ENCODE measurements at places on chromosomes 1 and 21.

DNA sequence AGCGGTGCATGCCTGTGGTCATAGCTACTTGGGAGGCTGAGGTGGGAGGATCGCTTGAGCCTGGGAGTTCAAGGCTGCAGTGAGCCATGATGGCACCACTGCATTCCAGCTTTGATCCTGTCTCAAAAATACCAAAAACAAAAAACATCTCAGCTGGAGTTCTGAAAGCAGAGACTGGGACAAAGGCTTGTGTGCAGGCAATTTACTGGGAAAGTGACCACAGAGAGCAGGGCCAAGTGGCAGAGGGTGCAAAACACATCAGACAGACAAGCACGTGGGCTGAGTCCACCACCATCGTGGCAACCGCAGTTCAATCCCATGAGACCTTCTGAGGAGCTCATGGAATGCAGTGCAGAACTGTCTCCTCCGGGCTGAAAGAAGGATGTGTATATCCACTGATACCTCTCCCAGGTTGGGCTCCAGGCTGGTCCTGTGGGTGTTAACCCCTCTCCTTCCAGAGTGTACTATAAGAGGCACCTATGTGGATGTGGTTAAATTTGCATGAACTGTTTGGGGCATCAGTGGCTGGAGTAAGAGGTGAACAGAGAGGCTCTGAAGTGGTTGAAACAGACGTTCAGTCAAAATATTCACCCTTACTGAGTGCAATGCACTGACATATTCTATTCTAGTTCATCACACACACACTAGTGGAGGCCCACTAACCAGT lies 10.8 kb downstream of the PIGP start:
- DNase-seq = no peak

- no peak for DNase-seq
Measured at GRCh38 chr1:168687816-168688215, 41.2 kb downstream of the DPT start.

DNA sequence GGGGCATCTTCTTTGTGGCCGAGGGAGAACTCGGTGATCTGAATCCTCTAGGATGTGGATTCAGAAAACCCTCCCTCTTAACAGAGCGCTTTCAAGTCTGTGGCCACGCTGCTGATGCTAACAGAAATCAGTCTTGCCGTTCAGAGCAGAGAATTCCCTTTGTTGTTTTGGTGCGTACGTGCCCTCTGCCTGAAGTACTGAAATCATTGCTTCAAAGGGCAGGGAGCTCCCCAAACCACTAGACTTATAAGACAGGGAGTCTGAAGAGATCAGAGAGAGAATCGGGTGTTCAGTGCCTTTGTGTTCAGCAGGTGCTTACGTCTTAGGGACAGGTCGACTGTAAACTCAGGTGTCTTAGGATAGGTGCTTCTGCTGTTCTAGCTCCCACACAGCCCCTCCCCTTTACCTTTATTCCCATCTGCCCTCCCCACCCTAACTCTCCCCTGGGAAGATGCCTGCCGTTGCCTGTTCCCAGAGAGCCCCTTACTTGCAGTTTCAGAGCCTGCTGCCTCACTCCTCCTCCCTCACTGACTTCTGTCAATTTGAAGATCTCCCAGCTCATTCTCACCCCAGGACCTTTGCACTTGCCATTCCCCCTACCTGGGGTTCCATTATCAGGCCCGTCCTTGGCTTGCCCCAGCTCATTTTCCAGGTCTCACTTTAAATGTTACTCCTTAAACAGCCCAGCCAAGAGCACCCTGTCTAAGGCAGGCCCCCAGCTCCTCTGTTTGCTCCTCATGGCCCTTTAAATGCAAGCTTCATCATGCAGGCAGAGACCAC lies 143.0 kb downstream of the CAMTA1 start:
- no peak for DNase-seq

GRCh38 chr1:156463874-156464273 lies 36.7 kb downstream of the MEF2D start:
- DNase-seq = no peak

DNA sequence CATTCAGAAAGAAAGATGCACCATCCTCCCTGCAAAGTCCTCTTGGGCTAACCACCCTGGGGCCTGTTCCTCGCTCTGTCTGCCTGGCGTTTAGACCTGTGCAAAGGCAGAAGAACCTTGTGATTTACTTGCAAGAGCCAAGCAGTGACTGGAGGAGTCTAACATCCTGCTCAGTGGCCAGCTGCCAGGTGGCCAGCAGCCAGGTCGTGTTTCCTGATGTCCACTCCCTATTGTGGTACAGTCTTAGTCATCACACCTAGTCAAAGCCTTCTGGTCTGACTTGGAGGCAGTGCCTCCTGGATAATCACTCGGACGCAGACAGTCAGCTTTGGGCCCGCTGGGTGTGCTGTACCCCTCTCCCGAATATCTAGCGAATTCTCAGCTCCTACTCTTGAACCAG lies 118.1 kb downstream of the PGBD5 start:
- no peak for DNase-seq

DNA sequence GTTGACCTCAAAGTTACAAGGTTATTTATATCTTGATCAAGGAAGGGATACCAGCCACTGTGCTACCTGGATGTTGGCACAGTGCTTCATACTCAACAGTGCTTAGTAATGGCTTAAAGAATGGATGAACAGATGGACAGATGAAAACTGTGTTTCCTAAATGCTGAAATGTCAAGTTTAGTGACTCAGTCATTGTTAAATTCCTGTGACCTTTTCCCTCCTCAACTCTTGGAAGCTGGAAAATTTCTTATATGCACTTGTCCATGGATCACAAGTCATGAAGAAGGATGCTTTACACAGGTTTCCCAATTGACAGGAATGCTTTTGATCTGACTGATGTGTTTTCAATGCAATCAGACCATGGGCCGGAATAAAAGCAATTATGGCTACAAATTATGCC lies 39.6 kb upstream of the SLC19A2 start:
- no peak for DNase-seq

DNA sequence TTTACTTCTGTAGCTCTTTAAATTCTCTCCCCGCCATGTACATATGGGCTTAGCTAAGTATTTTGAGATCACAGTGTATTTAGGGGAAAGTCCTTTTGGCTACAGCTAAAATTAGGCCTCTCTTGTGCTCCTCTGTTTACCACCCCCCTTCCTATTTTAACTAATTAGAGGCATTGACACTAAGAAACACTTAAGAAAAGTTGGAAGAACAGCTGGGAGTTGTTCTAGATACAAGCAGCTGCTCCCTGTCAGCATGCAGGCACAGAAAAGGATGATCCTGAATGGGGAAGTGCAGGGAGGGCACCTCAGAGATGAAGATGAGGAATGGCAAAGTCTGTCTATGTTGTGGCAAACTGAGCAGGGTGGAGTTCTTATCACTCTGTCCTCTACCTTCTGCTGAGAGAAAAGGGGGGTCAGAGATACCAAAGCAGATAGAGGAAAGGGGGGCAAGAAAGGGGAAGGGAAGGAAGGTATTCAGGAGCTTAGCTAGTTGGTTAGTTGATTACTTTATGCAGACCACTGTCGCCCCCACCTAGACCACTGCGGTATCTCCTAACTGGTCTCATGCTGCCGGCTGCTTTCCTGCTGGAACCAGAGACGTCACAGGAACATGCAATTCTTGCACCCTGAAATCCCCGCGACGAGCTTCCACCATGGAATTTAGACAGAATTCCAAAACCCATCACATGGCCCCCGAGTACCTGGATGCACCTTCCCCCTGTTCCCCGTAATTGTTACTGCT lies 82.4 kb upstream of the HOOK1 start:
- no peak for DNase-seq

- DNase-seq = no peak
Measured at GRCh38 chr1:208603721-208604120, 359.5 kb upstream of the PLXNA2 start.

DNA sequence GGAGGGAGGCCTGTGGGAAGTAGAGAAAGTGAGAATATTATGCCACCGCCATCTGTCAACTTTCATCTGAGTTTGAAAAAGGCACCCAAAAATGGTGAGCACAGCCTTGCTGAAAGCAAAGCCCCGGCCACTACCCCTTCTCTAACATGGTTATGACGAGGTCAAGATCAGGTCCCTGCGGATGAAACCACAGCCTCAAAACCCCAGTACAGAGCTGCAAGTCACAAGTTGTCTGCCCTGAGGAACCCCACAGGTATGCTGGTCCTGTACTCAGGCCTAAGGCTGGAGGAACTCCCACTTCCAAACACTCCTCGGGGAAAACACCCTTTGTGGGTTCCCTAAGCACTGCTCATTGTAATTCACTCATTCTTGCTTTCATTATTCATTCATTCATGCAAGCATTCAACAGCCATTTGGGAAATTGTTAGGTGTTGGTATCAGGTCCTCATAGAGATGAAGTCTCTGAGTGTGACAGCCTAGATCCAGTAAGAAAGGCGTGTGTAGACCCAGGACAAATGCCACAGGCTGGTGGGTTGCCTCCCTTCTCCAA lies 216.6 kb upstream of the EDN2 start:
- DNase-seq = no peak

DNA sequence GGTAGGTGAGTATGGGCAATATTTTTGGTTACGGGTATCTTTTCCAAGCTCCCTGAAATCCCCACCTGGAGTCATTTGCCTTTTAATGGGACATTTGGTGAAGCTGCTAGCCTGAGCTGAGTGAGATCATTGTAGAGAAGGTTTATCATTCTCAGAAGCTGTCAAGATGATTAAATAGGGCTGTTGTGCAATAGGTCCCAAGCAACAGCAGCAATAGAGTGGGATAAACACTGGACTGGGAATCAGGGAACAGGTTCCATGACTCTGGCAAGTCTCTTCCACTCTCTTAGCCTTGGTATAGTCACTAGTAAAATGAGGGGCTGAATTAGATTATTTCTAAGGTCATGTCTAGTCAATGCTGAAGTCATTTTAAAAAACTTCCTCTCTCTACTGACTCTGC lies 30.3 kb upstream of the FAM78B start:
- DNase-seq = no peak

DNA sequence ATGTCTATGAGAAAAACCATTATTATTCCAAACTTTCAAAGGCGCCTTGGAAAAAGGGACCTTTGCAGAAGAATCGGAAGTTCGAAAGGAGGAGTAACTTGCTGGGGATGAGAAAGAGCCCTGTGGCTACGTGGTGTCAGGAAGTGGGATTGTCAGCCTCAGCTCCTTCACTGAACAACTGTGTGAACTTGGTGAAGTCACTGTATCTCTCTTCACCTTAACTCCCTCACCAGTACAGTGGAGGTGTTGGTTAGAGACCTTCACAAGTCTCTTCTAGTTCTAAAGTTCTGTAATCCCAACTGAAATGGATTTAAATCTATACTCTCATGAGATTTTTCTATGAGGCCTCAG lies 285.6 kb downstream of the CACNA1E start:
- DNase-seq = no peak

GRCh38 chr1:114111731-114112641 lies 41.7 kb downstream of the SYT6 start:
- no peak for DNase-seq
